ENCODE measurements at places on chromosomes 11 and 22.

DNA sequence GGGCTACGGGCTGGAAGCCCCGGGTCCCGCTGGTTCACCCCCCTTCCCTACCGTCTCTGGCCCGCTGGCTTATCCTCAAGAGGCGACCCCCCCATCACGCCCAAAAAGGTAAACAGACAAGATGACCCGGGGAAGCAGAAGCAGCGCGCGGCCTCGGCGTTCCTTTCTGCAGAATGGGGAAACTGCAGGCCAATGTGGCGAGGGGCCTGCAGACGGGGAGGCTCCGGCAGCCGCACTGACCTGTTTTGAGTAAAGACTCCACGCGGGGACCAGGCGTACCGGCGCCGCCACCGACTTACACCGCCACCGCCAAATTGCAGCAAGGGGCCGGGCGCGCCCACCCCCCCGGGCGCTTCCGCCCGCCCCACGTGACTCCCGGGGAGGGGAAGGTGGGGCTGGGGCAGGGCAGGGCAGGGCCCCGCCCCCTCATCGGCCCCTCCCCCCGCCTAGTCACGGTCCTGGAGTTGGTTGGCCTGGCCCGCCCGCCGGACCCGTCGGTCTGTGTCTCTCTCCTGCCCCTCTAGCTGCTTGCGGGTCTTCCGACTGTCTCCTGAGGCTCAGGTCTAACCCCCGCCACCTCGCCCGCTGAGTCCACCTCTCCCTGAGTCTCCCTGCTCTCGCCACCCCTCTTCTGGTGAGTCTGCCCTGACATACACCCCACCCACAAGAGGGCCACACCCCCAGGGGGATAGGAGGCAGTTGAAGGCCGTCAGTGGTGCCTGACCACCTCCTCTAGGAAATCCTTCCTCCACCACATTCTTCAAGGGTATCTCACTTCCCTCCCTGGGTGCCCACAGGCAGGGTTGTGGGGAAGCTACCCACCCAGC is at the start of gene ARAP1:
Gene ARAP1 (minus strand): TSS at position 321 of the 827 bp plus-strand sequence. CDS start 25,280 bp downstream, outside the sequence.
- no peak within 1 kb of the TSS for H3K27ac ChIP-seq
- peak within 1 kb of the TSS; percentile 92 for H3K4me3 ChIP-seq
- no peaks in the 10 kb centered on the region for H3K36me3 ChIP-seq
- H3K27me3 ChIP-seq = no peaks in the 10 kb centered on the region
- H3K4me1 ChIP-seq = peaks cover 5% of the 10 kb centered on the region

DNA sequence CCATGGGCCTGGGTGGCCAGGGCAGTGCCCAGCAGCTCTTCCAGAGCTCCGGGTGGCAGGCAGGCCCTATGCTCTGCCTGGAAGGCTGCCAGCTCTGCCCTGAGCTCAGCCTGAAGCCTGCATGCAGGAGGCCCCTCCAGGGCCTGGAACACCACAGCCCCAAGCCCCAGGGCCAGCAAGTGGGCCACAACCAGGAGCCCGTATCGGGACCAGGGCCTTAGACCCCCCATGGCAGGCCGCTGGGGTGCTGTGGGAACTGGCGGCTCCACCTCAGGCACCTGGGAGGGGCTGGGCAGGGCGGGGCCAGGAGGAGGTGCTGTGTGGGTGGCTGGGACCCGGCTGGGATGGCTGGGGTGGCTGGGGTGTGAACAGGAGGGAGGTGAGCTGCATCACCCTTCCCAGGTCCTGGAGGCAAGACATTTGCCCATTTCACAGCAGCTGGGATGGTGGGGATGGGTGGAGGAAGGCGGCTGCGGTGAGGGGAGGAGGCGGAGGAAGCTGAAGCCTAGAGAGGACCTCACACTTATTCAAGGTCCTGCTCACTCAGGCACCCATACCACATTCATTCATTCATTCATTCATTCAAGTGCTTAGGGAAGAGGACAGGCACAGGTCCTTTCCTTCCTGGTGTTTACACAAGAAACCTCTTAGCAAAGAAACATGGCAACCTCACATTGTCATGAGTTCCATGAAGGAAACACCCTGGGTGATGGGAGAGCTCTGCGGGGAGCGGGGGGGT is at the start of gene KCNK7:
Gene KCNK7 (minus strand): TSS at position 258 of the 739 bp plus-strand sequence. CDS start 28 bp downstream, at position 230.
- no peak within 1 kb of the TSS for H3K4me3 ChIP-seq
- H3K27me3 ChIP-seq = no peaks in the 10 kb centered on the region
- H3K4me1 ChIP-seq = no peaks in the 10 kb centered on the region
- H3K36me3 ChIP-seq = no peaks in the 10 kb centered on the region
- H3K27ac ChIP-seq = no peak within 1 kb of the TSS

- H3K36me3 ChIP-seq = no peaks in the 10 kb centered on the region
- DNase-seq = no peak
Observed at GRCh38 chr11:112380464-112380863, 119.8 kb upstream of the PLET1 start.

DNA sequence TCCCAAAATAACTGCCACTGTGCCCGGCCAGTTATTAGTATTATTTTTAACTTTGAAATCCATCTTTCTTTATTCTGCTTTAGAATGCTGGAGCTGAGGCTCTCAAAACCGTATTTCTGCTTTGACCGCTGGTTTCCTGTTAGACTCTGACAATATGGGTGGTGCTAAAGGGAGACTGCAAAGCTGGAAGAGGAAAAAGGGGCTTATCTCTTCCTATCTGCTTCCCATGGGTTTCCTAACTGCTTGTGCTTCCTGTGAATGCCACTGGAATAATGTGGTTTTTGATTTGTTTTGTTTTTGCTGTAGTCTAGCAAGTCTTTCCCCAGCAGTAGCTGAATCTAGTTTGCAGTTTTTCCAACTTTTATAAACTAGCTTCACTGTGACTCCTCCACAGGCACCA is 43.6 kb downstream of the XRRA1 start:
- H3K36me3 ChIP-seq = no peaks in the 10 kb centered on the region
- H3K27me3 ChIP-seq = no peaks in the 10 kb centered on the region
- H3K27ac ChIP-seq = peak overlapping the region; percentile 4

DNA sequence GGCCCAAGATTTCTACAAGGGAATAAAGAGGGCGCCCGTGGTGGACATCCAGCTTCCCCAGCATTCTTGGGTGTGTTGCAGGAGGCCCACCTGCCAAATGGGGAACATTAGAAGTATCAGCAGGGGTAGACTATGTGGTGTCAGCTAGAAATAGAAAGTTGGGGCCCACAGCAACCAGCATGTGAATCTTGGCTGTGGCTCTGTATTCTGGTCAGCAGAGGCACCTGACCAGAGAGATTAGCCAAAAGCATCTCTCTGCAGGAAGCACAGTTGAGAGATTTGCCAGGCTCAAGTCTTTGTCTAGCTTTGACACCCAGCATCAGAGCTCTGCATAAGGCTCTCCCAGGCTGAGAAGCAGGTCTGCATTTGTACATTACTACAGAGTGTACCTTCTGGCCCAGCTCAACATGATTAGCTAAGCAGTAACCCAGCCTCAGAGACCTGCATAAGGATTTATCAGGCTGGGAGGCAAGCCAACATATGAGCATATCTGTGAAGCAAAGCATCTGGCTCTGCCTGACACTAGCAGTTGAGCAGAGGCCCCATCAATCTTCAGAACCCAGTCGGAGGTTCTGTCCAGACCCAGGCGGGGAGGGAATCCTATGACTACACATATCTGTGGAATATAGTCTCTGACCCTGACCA is 79.9 kb downstream of the MS4A13 start:
- no peaks in the 10 kb centered on the region for H3K27me3 ChIP-seq
- no peak overlapping the region for H3K27ac ChIP-seq
- H3K4me3 ChIP-seq = no peak overlapping the region
- no peaks in the 10 kb centered on the region for H3K4me1 ChIP-seq
- DNase-seq = no peak
- no peaks in the 10 kb centered on the region for H3K36me3 ChIP-seq

- DNase-seq = no peak
- no peak overlapping the region for H3K27ac ChIP-seq
- no peaks in the 10 kb centered on the region for H3K36me3 ChIP-seq
- peaks cover 59% of the 10 kb centered on the region for H3K27me3 ChIP-seq
- peaks cover 3% of the 10 kb centered on the region for H3K4me1 ChIP-seq
Observed at GRCh38 chr11:46390331-46391171, 1.0 kb downstream of the CHRM4 start.

- no peaks in the 10 kb centered on the region for H3K27me3 ChIP-seq
- H3K4me3 ChIP-seq = no peak overlapping the region
- DNase-seq = no peak
- H3K36me3 ChIP-seq = no peaks in the 10 kb centered on the region
- H3K4me1 ChIP-seq = no peaks in the 10 kb centered on the region
Observed at GRCh38 chr11:103547024-103547423, 437.8 kb downstream of the DYNC2H1 start.

DNA sequence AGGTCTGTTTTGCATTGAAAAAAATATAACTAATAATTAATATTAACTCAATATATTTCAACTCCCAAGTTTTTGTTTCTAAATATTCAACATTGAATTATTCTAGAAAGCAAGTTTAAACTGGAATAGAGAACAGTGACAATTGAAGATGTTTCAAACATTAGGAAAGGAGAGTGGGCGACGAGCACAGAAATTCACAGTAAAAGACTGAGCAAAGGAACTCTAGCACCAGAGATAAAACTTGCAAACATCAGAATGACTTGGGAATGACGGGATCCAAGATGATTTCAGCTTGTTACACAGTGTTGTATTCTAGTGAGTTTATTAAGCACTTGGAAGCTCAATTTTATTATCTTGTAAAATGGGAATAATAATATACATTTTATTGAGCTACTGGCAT is 56.6 kb upstream of the CNTN5 start:
- H3K36me3 ChIP-seq = no peaks in the 10 kb centered on the region
- H3K27ac ChIP-seq = no peak overlapping the region
- no peaks in the 10 kb centered on the region for H3K4me1 ChIP-seq
- H3K27me3 ChIP-seq = no peaks in the 10 kb centered on the region
- DNase-seq = no peak

GRCh38 chr11:22807855-22808570 is 21.6 kb downstream of the SVIP start:
- H3K36me3 ChIP-seq = no peaks in the 10 kb centered on the region
- peaks cover 38% of the 10 kb centered on the region for H3K4me1 ChIP-seq
- no peaks in the 10 kb centered on the region for H3K27me3 ChIP-seq
- DNase-seq = peak; percentile 37
- no peak overlapping the region for H3K4me3 ChIP-seq

DNA sequence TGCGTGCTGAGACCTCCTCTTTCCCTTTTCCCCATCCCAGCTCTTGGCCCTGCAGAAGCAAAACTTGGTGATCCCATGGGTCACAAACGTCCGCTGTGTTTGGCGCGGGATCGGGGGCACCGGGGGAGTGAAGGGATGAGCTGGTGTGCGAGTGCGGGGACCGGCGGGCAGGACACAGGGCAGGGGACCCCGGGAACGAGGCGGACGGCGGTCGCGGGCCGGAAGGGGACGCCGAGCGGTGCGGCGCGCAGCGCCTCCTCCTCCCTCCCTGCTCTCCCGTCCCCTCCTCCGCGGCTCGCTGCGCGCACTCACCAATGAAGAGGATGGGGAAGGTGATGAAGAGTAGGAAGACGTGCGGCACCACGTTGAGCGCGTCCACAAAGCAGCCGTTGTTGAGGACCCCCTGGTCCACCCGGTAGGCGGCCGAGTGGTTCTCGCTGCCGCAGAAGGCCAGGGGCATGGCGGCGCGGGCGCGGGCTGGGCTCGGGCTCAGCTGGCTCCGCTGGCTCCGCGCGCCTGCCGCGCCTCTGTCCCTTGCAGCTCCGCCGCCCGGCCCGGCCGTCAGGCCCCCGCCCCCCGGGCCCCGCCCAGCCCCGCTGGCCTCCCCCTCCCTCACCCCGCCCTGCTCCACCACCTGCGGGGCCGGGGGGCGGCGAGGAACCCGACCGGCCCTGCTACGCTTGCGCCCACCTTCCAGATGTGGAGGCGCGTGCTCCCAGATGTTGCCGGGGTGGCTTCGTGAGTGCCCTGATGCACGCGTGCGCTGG is at the start of gene ABCC8:
Gene ABCC8 (minus strand): TSS at position 529 of the 767 bp plus-strand sequence. CDS start 69 bp downstream, at position 460.
- no peaks in the 10 kb centered on the region for H3K4me1 ChIP-seq
- no peak within 1 kb of the TSS for H3K27ac ChIP-seq
- DNase-seq = no peak
- H3K36me3 ChIP-seq = no peaks in the 10 kb centered on the region
- H3K4me3 ChIP-seq = no peak within 1 kb of the TSS
- peaks cover 29% of the 10 kb centered on the region for H3K27me3 ChIP-seq

DNA sequence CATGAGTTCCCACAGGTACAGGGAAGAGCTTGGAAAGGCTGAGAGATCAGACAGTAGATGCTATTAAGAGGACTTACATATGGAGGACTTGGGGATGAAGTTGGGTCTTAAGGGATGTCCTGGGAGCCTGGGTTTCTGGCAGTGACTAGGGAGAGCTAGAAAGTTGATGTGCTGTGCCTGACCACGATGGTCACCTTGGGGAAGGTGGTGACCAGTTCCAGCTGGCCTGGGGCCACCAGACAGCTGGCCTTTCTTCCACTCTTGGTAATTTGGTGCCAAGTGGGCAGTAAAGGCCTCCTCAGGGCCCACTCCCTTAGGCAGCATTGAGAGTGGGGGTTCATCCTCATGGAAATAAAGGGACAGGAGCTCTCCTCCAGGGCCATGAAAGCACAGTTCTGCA is 13.9 kb upstream of the CSF2RB start:
- no peak overlapping the region for H3K27ac ChIP-seq
- H3K4me3 ChIP-seq = no peak overlapping the region
- no peak for DNase-seq
- no peaks in the 10 kb centered on the region for H3K27me3 ChIP-seq
- H3K4me1 ChIP-seq = peaks cover 18% of the 10 kb centered on the region

- H3K4me3 ChIP-seq = no peak overlapping the region
- no peaks in the 10 kb centered on the region for H3K27me3 ChIP-seq
- no peak for DNase-seq
- H3K4me1 ChIP-seq = no peaks in the 10 kb centered on the region
- H3K36me3 ChIP-seq = no peaks in the 10 kb centered on the region
Observed at GRCh38 chr11:11583801-11584529, 37.8 kb downstream of the GALNT18 start.
